ENCODE measurements at places on chromosomes 7 and 10.

GRCh38 chr10:11011984-11012383 lies 5.7 kb upstream of the CELF2 start:
- DNase-seq = no peak

GRCh38 chr7:143323653-143324052 lies 7.7 kb downstream of the CLCN1 start:
- no peak for DNase-seq

DNA sequence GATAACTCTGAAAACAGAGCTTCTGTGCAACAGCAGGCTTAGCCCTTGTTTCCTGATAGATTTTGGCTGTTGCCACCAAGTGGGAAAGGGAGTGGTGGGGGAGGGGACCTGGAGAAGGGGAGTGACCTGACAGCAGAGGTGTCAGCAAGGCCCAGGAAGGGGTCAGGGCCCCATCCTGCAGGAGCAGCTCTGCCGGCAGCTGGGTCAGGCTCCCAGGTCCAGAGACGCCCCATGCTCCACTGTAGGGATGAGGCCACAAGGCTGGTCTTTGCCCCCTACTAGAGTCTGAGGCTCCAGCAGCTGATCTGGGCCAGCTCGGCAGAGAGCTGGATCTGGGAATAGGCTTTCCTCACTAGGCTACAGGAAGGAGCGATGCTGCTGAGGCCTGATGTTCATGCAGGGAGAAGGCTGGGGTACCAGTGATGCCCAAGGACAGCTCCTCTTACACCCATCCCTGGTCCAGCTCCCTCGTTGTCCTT lies 44.0 kb upstream of the ZMIZ1 start:
- DNase-seq = no peak

GRCh38 chr10:106857213-106857612 lies 307.3 kb downstream of the SORCS1 start:
- DNase-seq = no peak

DNA sequence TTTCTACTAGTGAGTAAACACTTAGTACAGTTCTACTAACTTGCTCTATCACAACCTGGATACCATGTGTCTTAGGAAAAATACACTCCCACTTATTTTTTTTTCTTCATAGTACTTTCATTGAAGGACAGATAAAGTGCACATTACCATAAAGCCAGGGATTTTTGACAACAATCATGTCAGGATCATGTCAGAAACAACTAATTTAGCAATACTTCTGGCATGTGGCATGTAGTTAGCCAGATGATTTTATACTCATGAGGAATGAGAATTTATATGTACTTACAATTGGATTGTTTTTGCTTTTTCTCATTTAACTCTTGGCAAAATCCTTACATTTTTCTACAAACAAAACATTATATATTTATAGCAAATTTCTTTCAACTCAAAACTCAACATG lies 630.7 kb upstream of the GRM3 start:
- DNase-seq = no peak

- DNase-seq = no peak
These were observed 338.9 kb downstream of the WDR37 start for GRCh38 chr10:1395025-1395480.

- DNase-seq = no peak
These were observed 98.6 kb upstream of the KCTD7 start for GRCh38 chr7:66529883-66530610.

- no peak for DNase-seq
These were observed 1.6 kb upstream of the ARHGAP12 start for GRCh38 chr10:31930023-31930751.

DNA sequence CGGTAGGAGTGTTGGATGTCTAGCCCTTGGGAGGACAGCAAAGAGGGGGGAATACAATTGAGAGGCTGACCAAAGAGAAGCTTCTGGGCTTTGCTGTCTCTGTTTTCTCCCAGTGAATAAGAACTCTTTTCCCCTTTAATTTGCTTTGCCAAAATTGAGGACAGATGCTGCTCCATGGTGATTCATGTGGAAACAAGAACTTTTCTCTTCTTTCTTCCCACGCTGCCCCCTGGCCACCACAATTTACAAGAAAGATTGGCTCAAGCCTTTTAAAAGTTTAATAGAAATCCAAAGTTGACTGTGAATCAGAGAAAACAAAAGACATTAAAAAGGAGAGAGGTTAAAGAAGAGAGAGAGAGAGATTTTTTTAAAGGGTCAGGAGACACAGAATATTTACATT lies 49.0 kb downstream of the PRR15 start:
- no peak for DNase-seq

DNA sequence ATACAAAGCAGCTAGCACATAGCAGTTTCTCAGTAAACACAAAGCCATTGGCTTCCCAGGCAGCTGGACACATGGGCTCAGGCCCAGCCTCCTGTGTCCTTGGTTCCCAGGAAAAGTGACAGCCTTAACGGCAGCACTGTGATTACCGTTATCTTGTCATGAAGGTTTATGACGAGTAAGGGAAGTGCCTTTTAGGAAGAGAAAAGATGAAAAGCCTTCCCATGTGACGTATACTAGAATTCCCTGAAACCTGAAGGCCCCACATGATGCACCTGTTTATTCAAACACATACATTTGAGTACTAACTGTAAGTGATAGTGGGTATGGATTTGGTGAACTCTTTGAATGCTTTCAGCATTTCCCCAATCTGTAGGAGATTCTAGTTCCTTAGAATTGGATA lies 244.2 kb downstream of the DPP6 start:
- no peak for DNase-seq

- no peak for DNase-seq
These were observed 65.1 kb upstream of the MPP7 start for GRCh38 chr10:28367929-28368484.

GRCh38 chr7:77822269-77822668 lies 23.7 kb downstream of the PHTF2 start:
- no peak for DNase-seq

GRCh38 chr10:132868995-132869394 lies 73.4 kb downstream of the CFAP46 start:
- DNase-seq = no peak

DNA sequence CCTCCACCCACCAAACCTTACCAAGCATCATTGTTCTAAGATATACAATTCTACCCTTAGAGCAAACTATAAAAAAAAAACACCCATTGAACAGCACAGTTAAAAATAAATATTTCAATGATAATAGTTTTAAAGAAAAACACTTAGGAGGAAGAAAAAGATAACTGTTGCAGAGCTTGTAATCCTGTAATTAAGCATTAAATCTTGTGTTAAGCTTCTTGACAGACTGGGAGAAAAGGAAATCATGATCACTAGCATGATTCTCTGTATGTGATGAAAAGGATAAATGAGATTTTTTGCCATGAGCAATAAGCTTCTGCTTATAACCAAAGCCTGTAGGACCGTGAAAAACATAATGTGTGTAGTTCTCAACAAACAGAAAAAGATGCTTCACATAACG lies 289.8 kb downstream of the CACNA2D1 start:
- no peak for DNase-seq

DNA sequence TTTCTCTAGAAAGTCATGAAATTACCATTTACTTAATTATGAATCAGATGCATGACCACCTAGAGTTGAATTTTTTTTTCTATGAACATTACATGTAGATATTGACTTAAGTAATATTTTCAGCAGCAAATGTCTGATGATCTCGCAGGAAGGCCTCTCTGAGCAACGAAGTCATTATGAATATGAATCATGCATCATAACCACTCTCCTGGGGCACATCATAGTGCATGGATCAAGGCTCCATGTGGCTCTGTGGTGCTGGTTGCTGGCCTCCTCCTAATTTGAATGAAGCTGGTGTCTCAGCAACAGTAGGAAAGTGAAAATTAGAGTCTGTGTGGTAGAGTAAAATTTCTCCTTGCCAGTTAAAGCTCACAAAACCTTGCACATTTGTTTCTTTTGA lies 121.4 kb upstream of the INHBA start:
- no peak for DNase-seq

DNA sequence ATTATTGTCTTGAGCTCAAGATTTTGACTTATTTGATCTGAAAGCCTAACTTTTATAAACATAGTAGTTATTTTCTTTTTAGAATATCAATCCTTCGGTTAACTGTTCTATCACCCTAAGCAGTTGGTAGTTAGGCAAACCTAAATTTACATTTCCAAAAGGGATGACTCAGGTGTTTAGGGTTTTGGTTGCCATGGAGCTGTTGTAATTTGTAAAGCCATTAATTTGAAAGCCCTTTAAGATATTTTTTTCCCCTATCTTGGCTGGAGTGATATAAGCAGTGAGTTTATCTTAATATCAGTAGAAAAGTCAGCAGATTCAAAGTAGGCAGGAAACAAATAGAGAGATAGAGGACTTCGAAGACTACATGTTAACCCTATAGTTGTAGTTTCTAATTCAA lies 1472.6 kb upstream of the CELF2 start:
- DNase-seq = no peak

- peak; percentile 38 for DNase-seq
These were observed 58.0 kb upstream of the STRIP2 start for GRCh38 chr7:129376076-129376777.

- no peak for DNase-seq
These were observed 48.0 kb downstream of the BRAF start for GRCh38 chr7:140876519-140877248.

- no peak for DNase-seq
These were observed 25.2 kb downstream of the GET4 start for GRCh38 chr7:901388-902154.

DNA sequence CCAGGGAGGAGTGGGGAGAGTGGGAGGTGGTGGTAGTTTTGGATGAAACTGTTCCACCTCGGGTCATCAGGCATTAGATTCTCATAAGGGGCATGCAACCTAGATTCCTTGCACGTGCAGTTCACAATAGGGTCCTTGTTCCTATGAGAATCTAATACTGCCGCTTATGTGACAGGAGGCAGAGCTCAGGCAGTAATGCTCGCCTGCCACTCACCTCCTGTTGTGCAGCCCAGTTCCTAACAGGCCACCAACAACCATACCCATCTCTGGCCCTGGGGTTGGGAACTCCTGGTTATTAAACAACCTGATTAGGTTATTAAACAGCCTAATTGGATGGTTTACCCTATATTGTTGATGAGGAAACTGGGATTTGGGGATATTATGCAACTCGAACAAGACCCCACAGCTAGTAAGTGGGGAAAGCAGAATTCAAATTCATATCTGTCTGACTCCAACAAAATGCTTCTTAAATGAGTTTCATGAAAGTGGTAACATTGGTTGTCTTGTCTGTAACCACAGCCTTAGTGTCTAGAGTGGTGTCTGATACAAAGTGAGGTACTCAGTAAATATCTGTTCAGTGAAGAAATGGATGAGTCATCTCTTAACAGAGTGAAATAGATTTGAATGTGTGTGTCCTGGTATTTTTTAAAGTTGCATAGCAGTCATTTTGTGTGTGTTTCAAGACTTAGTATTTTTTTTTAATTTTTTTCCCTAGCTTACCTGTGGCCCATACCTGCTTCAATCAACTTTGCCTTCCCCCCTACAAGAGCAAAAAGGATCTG lies 101.6 kb downstream of the HECTD2 start:
- DNase-seq = no peak

- DNase-seq = no peak
These were observed 26.5 kb upstream of the TMEM229A start for GRCh38 chr7:124059375-124059774.

DNA sequence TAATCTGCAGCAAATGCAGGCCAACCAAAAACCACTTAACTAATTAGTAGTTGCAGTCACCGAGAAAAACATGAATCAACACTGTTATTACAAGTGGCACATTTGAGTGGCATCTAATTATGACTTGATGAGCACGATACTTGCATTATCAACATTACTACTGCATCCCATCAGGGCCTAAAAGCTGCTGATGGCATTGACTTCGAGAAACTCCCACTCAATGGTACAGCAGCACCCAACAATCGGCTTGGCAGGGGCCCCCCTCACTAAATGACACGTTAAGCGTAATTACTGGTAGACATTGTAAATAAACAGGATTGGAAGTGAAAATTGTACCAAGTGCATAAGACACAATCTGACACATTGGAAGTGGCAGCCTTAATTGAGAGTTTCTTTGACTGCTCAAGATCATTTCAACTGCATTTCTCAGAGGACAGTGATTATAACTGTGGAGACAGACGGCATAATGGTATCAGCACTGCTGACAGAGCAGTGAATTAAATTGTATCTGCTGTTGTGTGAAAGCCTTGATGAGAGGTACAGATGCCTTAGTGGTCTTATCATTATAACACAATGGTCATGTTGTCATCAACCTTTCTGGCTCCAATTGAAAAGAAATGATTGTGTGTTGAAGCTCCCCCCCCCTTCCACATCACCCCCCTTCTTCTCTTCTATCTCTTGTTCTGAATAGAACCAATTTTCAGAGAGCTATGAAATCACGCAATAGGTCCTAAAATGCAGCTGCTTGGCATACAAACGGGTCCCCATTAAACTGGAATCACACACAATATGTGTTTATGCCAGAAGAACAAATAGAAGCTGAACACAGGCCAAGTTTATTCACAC lies 43.4 kb downstream of the SHTN1 start:
- no peak for DNase-seq

- DNase-seq = no peak
These were observed 282.9 kb downstream of the ADARB2 start for GRCh38 chr10:1454428-1454827.

DNA sequence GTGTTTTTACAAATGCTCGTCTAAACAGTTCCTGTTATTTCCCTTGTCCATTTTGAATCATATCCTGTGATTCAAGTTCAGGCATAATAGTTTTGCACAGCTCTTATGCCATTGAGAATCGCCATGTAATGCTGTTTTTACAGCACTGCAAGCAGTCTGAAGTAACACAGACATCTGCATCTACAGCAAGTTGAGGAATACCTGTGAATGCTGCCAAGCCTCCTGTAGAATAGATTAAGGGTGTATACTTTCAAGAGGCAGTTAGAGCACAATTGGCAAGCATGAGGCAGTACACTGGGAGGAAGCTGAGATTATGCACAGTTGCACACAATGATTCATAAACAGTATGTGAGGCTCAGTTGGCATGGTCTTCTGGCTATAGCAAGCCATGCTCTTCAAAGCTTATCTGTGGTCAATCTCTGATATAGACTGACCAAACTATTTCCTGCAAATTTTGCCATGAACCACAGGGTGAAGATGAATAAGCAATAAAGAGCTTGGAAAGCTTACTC lies 121.9 kb upstream of the AKR1E2 start:
- DNase-seq = no peak

- DNase-seq = no peak
These were observed 37.0 kb downstream of the NHLRC2 start for GRCh38 chr10:113891476-113891875.

DNA sequence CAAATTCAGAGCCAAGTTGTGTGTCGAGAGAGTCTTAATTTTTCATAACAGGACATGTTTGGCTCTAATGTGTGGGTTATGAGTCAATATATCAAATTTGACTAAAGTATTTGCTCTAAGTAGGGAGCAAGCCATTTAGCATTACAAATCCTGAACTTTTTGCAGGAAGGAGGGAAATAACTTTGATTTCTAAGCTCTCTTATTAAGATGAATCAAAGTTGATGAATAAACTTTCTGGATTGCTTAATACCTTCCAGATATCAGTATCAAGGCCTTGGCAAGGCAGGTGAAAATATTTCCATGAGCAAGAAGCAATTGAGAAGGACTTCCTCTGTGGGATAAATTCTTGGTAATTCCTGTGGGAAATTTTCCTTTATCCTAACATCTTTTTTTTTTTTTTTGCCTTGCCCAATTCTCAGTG lies 258.8 kb downstream of the AHR start:
- DNase-seq = no peak

- no peak for DNase-seq
These were observed 109.8 kb upstream of the ELMO1 start for GRCh38 chr7:37558320-37559096.

- no peak for DNase-seq
These were observed 311.7 kb upstream of the HPS1 start for GRCh38 chr10:98758463-98758862.

All from activated CD4-positive, alpha-beta T cell treated with anti-CD3 and anti-CD28 coated beads, Interleukin-2, amount 50 U/mL, for 24 hours (primary cell).